Body of pancreas (tissue), 4 donors: ENCODE measurements at places on chromosomes 2 and 18. TPM values are rescaled to one million over a fixed set of nuclear protein-coding genes. Genes with fewer than 3 reads are reported as not detected.

DNA sequence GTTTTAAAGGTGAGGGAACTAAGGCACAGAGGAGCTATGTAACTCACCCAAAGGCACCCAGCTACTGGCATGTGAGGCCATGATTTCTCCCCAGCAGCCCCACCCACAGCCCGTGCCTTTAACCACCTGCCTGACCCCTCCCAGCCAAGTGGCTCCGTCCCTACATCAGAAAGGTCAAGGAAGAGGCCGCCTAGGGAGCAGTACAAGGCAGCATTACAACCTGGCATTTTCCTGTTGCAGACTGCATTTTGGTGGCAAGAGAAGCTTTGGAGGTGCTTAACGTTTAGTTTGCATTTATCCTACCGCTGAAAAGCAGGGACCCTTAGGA, 17.5 kb downstream of the STEAP3 start:
- no peak overlapping the region for H3K4me3 ChIP-seq
- H3K27me3 ChIP-seq, result no peaks in the 10 kb centered on the region
- peaks cover 44% of the 10 kb centered on the region for H3K4me1 ChIP-seq
- peak overlapping the region; percentile 61 for H3K27ac ChIP-seq

DNA sequence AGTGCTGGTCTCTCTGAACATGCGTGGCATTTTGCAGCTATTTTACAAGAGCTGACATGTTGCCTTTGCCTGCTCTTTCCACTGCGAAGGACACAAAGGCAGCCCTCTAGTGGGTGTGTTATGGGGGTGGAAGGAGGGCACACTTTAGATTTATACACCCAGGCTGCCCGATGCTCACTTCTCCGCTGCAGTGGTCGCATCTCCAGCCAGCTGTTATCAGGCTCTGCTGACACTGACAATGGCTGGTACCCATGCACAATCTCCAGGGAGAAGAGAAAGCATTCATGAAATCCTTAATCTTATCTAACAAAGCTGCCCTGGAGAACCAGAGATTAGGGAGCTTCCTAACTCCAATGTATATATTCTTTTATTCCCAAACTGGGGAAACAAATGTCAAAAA, 113.5 kb downstream of the EPHA4 start:
- DNase-seq, result no peak
- no peaks in the 10 kb centered on the region for H3K36me3 ChIP-seq
- H3K4me3 ChIP-seq, result no peak overlapping the region
- H3K4me1 ChIP-seq, result no peaks in the 10 kb centered on the region

GRCh38 chr2:18349421-18349820, 211.0 kb downstream of the RDH14 start:
- H3K27me3 ChIP-seq, result no peaks in the 10 kb centered on the region
- H3K4me3 ChIP-seq, result no peak overlapping the region
- DNase-seq, result no peak
- no peaks in the 10 kb centered on the region for H3K36me3 ChIP-seq
- no peak overlapping the region for H3K27ac ChIP-seq
- no peaks in the 10 kb centered on the region for H3K4me1 ChIP-seq

DNA sequence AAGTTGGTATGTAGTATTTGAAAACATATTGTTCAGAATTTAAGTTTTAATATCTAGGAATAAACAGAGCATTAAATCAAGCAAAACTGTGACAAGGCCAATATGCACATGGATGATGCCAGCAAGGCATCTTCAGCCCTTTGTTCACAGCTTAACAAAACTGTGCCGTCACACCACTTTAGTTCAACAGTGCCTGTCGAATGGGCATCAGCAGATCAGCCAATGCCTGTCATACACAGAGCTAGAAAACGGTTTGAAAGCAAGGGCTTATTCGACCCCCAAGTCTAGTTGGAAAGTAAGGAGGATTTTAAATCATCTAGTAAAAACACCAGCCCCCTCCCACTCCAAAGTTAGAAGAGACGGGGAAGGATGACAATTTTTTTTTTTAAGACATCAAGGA, 16.7 kb downstream of the ZEB2 start:
- no peaks in the 10 kb centered on the region for H3K27me3 ChIP-seq
- no peaks in the 10 kb centered on the region for H3K36me3 ChIP-seq
- no peak overlapping the region for H3K27ac ChIP-seq
- DNase-seq, result no peak
- peaks cover 3% of the 10 kb centered on the region for H3K4me1 ChIP-seq

DNA sequence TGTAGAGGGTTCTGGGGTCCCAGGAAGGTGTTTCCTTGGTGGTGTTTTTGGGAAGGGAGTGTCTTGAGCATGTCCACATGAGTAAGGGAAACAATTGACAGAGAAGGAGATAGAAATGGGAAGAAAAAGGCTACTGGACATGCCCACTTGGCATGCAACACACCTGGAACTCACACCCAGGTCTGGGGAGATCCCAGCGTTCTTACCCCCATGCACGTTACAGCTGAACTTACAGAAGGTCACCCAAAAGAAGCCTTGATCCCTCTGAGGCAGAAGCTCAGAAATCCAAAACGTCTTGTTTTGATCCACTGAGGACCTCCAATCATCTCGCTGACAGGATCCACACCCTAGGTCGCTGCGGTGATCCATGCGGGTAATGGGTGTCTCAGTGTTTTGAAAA, 142.0 kb downstream of the ZNF516 start:
- no peak overlapping the region for H3K4me3 ChIP-seq
- peaks cover 14% of the 10 kb centered on the region for H3K4me1 ChIP-seq
- DNase-seq, result no peak
- no peaks in the 10 kb centered on the region for H3K36me3 ChIP-seq

Gene DNAH7
- total RNA-seq, result 11.2 TPM

GRCh38 chr2:209817844-209818271, 46.2 kb downstream of the UNC80 start:
- DNase-seq, result no peak
- no peaks in the 10 kb centered on the region for H3K36me3 ChIP-seq
- H3K27ac ChIP-seq, result no peak overlapping the region

- no peak for DNase-seq
- no peaks in the 10 kb centered on the region for H3K4me1 ChIP-seq
- H3K36me3 ChIP-seq, result no peaks in the 10 kb centered on the region
- H3K27ac ChIP-seq, result no peak overlapping the region
Observed at GRCh38 chr2:201542291-201542690, 90.8 kb downstream of the STRADB start.

- no peak overlapping the region for H3K27ac ChIP-seq
- H3K4me1 ChIP-seq, result no peaks in the 10 kb centered on the region
- no peaks in the 10 kb centered on the region for H3K36me3 ChIP-seq
- no peaks in the 10 kb centered on the region for H3K27me3 ChIP-seq
- no peak for DNase-seq
Observed at GRCh38 chr2:139020287-139020686, 240.1 kb upstream of the NXPH2 start.

DNA sequence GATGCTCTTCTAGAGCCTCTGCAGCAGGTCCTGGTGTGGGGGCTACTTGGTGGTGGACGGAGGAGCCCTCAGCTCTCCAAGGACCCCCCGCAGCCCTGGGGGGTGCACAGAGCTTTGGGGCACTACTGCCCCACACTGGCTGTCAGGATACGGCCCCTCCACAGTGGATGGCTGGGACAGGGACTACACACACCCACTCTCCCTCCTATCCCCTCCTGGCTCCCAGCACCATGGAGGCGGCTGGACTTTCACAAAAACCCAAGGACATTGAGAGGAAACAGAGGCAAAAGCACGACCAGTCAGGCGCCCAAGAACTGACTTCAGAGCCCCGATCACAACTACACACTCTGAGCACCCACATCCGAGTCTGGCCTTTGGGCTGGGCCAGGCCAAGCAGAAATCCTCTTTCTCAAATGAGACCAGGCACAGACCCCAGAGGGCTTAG, 12.6 kb downstream of the GPR35 start:
- H3K27me3 ChIP-seq, result no peaks in the 10 kb centered on the region
- H3K27ac ChIP-seq, result no peak overlapping the region
- H3K4me1 ChIP-seq, result no peaks in the 10 kb centered on the region
- DNase-seq, result no peak
- H3K4me3 ChIP-seq, result no peak overlapping the region

Gene CD8A
- 1.8 TPM for total RNA-seq

- H3K4me1 ChIP-seq, result no peaks in the 10 kb centered on the region
- no peak overlapping the region for H3K27ac ChIP-seq
- H3K27me3 ChIP-seq, result no peaks in the 10 kb centered on the region
- DNase-seq, result no peak
- H3K36me3 ChIP-seq, result no peaks in the 10 kb centered on the region
Observed at GRCh38 chr18:45373286-45373880, 241.9 kb upstream of the SLC14A2 start.

DNA sequence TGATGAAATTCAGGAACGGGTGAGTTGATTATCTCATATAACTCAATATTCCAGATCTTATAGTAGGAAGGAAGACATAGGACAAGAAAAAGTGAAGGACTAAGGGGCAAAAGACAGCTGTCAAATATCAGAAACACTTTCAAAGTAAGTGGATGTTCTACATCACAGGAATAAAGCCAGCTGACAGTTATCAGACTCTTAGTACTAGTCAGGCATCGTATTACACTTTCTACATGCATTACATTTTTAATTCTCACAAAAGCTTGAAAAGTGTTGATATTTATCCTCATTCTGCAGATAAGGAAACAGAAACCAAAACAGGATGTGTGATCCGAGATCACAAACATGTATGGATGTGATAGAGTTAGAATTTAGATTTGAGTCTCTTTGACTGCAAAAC, 63.4 kb downstream of the DNAH6 start:
- no peak overlapping the region for H3K4me3 ChIP-seq
- H3K27me3 ChIP-seq, result no peaks in the 10 kb centered on the region
- H3K36me3 ChIP-seq, result no peaks in the 10 kb centered on the region
- no peaks in the 10 kb centered on the region for H3K4me1 ChIP-seq
- H3K27ac ChIP-seq, result no peak overlapping the region

DNA sequence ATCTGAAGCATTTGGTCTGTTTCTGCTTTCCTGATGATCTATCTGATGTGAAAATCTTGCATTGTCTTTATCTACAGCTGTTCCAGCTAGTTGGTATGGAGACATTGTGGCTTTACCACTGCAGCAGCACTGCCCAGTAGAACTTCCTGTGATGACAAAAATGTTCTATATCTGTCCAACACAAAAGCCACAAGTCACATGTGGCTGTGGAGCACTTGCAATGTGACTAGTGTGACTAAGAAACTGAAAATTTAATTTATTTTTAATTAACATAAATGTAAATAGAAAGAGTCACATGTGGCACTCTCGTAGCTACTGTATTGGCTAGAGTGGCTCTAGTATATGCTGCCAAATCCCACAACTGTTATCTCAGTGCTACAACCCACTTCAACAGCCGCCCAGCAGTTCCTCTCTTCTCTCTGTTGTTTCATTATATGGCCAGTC, 425.7 kb downstream of the SETBP1 start:
- no peaks in the 10 kb centered on the region for H3K4me1 ChIP-seq
- H3K36me3 ChIP-seq, result no peaks in the 10 kb centered on the region
- no peaks in the 10 kb centered on the region for H3K27me3 ChIP-seq
- no peak overlapping the region for H3K4me3 ChIP-seq
- no peak overlapping the region for H3K27ac ChIP-seq

GRCh38 chr2:128433911-128434550, 115.4 kb upstream of the HS6ST1 start:
- DNase-seq, result no peak
- H3K36me3 ChIP-seq, result no peaks in the 10 kb centered on the region
- H3K4me1 ChIP-seq, result no peaks in the 10 kb centered on the region
- H3K4me3 ChIP-seq, result no peak overlapping the region
- no peak overlapping the region for H3K27ac ChIP-seq
- H3K27me3 ChIP-seq, result no peaks in the 10 kb centered on the region

Gene MYO7B
- total RNA-seq, result 0.33 TPM

- peaks cover 10% of the 10 kb centered on the region for H3K4me1 ChIP-seq
- no peak overlapping the region for H3K27ac ChIP-seq
- peak; percentile 65 for DNase-seq
- no peaks in the 10 kb centered on the region for H3K36me3 ChIP-seq
- no peaks in the 10 kb centered on the region for H3K27me3 ChIP-seq
Observed at GRCh38 chr2:19863303-19864041, 38.3 kb downstream of the TTC32 start.

DNA sequence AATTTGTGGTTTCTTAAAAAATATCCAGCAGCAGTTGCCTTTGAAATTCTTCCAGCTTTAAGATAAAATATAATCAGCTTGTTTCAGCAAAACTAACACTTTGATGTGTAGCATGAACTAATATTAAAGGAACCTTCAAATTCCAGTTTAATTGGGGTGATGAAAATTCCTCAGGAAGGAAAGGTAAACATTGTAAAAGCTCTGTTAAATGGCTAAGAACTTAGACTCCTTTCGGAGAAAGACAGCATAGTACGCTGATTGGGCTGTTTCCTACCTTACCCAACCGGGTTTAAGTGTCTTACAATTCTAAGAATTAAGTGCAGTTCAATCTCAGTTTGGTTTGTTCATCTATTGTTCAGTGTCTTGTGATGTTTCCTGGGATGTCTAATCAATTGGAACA, 108.3 kb downstream of the CDH7 start:
- no peak overlapping the region for H3K27ac ChIP-seq
- DNase-seq, result no peak
- H3K4me1 ChIP-seq, result no peaks in the 10 kb centered on the region
- H3K36me3 ChIP-seq, result no peaks in the 10 kb centered on the region
- H3K4me3 ChIP-seq, result no peak overlapping the region

GRCh38 chr2:180980943-180981911, 822 bp downstream of the UBE2E3 start:
- H3K4me1 ChIP-seq, result peaks cover 47% of the 10 kb centered on the region
- H3K27me3 ChIP-seq, result no peaks in the 10 kb centered on the region
- H3K36me3 ChIP-seq, result no peaks in the 10 kb centered on the region
- peak overlapping the region; percentile 85 for H3K27ac ChIP-seq

Gene ITPRIPL1
- 0.33 TPM for total RNA-seq

Gene HOXD4
- 0.78 TPM for total RNA-seq

Gene CERKL
- 0.66 TPM for total RNA-seq

DNA sequence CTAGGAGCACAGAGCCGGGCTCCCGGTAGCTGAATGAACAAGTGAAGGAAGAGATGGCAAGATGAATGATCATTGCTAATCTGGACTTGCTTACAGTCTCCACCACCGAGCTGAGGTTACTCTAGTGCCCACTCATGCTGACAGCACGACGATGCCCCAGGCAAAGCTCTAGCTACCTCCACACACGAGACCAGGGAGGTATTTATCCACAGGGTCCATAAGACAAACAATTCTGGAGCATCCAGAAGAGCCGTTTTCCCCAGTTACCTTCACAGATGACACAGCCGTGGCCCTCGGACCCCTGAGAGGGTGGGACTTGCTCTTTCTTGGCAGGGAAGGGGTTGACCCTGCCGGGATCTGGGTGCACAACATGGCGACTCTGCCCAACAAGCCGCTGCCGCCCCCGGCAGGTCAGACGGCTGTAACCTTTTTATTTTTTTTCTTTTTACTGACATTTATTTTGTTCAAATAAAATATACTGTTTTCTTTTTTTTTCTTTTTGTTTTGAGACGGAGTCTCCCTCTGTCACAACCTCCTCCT, 120.3 kb downstream of the PXDN start:
- H3K36me3 ChIP-seq, result no peaks in the 10 kb centered on the region
- H3K4me3 ChIP-seq, result no peak overlapping the region
- H3K27ac ChIP-seq, result no peak overlapping the region
- no peak for DNase-seq
